ENCODE measurements at places on chromosomes 7 and 10.

- DNase-seq: no peak
Observed at GRCh38 chr10:30857803-30858202, 173.9 kb downstream of the ZNF438 start.

DNA sequence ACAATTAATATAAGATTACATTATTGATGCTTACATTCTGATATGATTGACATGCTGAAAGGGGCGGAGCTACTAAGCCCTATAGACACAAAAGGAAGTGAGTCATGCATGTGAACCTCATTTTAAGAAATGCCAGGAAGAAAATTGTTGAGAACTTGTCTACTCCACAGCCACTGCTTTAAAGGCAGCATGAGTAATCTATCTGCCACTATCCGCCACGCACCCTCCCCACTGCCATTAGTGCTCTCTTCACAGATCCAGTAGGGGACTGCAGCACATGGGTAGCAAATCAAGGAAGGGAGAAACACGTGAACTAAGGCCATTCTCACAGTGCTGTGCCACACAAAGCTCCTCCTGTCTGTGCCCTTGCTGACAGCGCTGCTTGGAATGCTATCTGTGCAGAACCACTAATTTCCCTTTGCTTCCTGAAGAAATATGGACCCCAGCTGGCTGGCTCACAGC is 524.8 kb downstream of the GRM8 start:
- no peak for DNase-seq

- DNase-seq: no peak
Observed at GRCh38 chr10:119725517-119725827, 378 bp upstream of the INPP5F start.

- DNase-seq: no peak
Observed at GRCh38 chr10:121800146-121800545, 127.7 kb downstream of the ATE1 start.

DNA sequence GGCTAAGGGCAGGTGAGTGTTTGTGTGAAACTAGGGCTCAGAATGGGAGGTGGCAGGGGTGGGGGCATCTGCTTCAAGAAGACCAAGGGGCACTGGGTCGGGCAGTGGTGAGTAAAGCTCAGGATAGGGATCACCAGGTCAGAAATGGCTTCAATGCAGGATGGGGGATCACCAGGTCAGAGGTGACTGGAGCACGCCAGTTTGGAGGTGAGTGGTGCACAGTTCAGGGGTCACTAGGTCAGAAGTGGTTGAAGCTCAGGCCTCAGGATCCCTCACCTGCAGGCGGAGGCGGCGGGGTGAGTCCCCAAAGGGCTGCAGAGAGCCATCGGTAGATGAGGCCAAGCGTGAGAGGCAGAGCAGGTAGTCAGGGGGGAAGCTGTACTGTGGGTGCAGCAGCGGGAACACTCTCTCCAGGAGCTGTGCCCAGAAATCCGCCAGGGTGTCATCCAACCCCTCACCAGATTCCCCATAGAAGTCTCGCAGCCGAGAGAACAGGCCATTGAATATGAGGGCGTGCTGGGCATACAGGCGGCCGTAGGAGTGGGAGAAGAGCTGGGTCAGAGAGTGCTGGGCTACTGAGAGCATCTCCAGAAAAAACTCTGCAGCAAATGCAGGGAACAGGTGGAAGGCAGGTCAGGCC is 1.8 kb downstream of the GPC2 start:
- no peak for DNase-seq

GRCh38 chr10:5364374-5364773 is 392 bp upstream of the UCN3 start:
- DNase-seq: no peak

- DNase-seq: no peak
Observed at GRCh38 chr7:141464551-141464950, 86.7 kb upstream of the AGK start.

DNA sequence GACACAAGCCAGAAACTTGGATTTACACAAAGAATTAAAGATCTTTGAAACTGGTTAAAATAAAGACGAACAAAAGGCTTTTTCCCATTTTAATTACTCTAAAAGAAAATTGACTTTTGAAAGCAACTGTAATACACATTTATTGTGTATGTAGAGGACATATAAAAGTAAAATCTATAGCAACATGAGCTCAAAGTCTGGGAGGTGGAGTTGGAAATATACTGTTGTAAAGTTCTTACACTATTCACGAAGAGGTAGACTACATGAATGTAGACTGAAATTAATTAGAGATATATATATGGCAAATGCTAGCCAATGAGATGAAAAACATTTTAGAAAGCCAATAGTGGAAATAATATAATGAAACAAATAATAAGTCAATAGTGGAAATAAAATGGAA is 251.0 kb downstream of the AHR start:
- no peak for DNase-seq

GRCh38 chr7:48458701-48459524 is 287.7 kb downstream of the ABCA13 start:
- no peak for DNase-seq

GRCh38 chr10:86367152-86367951 is 757 bp upstream of the GRID1 start:
- DNase-seq: no peak

DNA sequence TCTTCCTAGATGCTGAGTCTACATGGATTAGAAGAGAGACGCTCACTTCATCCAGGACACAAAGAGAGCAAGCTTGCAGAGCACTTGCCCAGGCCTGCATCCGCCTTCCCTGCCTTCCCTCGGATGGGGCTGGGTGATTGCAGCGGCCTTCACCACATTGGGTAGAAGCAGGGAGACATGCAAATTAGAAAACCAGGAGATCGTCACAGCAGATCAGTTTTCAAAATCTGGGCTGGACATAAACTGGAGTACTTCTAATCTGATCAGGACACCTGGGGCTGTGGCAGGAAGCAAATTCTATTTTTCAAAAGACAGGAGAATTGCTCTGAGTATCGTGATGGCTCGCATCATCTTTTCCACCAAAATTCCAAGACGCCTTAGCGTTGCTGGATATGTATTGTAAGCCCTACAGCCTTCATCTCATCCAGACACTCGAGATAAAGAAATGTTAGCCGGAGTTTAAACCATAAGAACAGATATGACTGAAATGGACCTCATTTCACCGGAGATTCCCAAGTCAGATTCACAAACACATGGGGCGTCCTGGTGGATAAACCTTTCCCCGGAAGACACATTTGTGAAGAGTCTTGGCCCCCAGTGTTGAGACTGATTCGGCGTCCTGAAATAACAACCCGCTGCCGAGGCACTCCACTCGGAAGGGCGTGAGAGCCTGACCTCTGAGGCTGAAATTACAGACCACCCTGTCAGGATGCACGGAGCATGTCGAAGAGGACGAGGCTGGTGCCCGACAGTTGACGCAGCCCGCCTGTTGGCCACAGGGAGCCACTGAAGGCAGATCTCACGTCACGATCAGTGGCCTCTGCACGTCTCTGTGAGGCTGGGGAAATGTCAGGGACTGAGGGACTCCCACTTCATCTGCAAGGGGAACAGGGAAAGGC is 91.2 kb upstream of the PARD3 start:
- no peak for DNase-seq

DNA sequence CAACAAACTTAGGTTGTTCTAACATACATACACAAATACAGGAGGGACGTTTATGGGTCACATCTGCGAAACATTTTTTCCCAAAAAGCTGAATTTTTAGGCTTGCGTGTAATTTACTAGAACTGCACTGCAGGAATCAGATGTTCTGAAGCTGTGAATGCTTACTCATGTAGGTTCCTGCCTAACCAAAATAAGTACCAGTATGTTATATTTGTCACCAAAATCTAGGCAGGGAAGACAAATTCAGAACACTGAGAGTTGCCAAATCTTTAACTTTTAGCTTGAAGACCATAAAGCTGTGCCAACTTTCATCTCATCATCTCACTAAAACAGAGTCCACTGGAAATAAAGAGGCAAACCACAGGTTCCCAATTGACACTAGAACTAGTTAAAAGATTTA is 5.7 kb downstream of the UBE2H start:
- no peak for DNase-seq

GRCh38 chr7:20561466-20561865 is 54.0 kb upstream of the ABCB5 start:
- DNase-seq: no peak
